ENCODE measurements at places on chromosomes 13 and 19.

DNA sequence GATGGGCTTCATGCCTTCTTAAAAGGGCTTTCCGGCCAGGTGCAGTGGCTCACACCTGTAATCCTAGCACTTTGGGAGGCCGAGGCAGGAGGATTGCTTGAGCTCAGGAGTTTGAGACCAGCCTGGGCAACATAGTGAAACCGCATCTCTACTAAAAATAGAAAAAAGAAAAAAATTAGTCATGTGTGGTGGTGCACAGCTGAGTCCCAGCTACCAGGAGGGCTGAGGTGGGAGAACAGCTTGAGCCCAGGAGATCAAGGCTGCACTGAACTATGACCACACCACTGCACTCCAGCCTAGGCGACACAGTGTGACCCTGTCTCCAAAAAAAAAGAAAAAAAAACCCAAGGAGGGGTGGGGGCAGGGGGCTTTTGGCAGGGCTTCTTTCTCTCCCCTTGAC, 7.2 kb downstream of the CARS2 start:
- DNase-seq, result no peak

DNA sequence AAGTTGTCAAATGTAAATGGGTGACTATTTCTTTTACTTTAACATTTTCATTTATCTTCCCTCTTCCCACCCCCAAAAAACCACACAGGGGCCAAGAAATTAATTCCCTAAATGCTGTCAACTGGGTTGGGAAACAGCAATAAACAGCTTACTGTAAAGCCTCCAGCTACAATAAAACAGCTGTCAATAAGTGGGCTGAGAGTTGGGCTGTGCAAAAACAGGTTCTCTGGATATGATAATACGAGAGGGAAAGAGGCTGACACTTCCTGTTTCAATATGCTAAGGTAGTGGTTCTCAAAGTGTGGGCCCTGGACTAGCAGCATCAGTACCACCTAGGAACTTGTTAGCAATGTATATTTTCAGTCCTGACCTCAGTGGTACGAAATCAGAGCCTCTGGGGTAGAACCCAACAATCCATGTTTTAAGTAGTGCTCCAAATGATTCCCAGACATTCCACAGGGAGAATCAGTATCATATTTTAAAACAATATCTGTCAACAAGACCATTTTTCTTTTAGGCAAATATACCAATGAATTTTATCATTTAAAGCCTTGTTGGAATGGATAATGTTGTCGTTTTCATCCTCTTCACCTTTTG, 8.4 kb downstream of the PCDH9 start:
- DNase-seq, result no peak

GRCh38 chr13:112587764-112588489, at the start of gene TUBGCP3:
Gene TUBGCP3 (minus strand): TSS chr13:112588153. CDS start chr13:112587980, 173 bp downstream.
- peak; percentile 75 for DNase-seq

DNA sequence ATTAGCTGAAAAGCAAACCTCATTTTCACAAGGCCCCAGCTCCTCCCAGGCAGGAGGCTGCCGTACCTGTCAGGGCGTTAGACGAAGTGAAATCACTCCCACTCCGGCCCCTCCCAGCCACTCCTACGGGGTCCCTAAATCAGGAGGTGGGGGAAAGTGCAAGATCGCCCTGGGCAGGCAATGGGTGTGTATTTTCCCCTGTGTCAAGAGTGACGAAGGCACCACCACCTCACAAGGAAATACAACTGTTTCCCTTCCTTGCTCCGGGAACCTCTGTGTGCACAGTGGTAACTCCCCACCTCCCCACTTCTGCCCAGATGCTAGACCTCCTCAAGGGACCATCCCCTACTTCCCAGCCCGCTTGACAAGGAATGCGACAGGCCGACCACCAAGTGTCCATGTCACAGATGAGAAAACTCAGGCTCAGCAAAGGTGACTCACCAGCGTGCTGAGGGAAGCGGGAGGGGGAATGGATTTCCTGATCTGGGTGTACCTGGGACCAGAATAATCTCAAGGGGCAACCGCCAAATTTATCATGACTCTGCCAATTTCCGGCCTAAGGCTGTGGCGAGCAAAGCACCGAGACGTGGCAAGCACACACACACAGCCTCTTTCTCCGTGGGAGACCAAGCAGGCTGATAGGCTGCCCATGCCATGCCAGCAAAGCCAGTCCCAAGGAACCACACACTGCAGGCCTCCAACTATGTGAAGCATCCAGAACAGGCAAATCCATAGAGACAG, 7.3 kb downstream of the PPP6R1 start:
- no peak for DNase-seq

DNA sequence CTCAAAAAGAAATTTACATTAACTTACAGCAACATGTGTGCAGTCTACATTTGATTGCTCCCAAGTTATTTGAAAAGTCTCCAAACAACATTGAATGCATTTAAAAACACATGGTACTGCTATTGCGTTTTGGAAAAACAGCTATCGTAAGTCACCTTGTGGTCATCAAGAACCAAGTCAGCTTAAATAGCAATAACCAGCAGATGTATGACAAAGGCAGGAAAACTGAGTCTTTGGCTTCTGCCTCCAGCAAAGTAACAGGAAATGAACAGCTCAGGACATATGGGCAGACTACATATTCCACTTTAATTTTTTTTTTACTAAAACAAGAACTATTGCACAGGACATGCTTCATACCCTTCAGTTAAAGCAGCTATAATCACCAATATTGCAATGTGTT, 580.6 kb upstream of the SPRY2 start:
- no peak for DNase-seq

DNA sequence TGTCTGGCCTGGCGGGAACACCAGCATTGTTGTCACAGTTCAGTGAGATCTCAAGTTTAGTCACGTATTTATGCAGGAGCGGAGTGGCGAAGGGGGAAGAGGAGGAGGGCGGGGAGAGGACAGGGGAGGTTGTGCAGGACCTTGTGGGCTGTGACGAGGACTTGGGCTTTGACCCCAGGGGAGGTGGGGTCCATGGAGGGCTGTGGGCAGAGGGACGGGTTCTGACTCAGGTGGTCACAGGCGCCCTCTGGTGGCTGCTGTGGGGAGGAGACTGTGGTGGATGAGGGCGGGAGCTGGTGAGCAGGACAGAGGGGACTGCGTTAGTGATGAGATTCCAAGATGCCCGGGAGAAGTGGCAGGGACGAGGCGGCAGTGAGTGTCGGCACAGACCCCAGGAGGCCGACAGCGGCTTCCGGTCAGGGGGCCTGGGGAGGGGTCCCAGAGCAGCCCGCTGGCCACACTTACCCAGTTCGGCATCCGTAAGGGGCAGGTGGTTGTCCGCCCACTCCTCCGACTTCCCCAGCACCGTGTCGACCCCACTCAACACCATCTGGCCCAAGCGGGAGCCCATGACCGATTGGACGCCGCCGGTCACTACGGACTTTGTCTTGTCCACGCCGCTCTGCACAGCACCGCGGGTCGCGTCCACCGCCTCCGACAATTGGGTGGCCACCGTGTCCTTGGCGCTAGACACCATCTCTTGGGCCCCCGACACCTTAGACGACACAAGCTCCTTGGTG, 15.7 kb downstream of the PLIN3 start:
- peak; percentile 56 for DNase-seq

DNA sequence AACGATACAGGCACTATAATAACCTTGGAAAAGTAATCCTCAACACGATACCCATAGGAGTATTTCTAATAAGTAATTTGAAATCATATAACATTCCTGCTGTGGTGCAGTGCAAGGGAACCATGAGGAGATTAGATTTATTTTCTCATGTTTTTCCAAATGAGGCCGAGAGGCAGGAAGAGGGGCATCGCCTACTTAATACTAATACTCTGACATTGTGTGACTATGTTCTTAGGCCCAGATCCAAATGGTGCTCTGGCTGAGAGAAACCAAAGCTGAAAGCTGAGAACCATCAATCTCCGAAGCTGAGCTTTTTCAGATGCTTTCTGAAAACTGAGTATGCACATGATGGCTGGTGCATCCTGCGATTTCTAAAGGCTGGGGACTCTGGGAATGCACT, 248.0 kb upstream of the MAB21L1 start:
- no peak for DNase-seq

GRCh38 chr13:26895081-26895807, 134.7 kb upstream of the GPR12 start:
- no peak for DNase-seq

GRCh38 chr19:12692960-12693359, 3.5 kb downstream of the FBXW9 start:
- no peak for DNase-seq

DNA sequence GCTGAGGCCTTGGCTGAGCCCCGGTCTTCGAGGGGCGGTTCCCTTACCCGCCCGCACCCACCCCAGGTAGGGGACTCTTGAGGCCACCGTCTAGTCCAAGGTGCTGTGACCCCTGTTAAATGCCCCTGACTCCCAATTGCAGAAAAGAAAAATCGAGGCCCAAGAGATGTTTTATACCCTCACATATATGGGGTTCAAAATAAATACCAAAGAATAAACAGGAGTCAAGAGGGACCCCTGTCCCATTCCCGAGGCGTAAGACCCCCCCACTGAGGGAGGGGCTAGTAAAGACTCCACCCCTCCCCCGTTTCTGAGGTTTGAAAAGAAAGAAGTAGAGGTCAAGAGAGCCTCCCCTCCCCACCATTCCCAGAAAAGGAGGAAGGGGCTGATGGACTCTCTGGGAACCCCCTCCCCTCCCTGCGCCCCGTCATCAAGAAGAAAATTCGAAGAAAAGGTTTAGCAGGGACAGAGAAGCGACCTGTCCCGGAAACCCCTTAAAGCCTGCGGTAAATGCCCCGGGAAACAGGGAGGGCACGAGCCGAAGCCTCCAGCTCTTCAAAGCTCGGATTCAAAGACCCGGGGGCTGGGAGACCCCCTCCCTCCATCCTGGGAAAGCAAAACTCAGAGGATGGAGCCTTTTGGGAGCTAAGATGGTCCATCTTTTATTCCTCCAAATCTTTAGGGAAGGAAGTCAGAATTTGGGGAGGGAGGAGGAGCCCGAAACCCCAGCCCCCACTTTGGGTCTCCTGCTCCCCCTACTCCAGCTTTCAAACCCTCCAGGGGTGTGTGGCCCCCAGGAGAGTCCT, 755 bp upstream of the RAB3A start:
- DNase-seq, result no peak

GRCh38 chr19:57165846-57166245, 1.4 kb downstream of the DUXA start:
- DNase-seq, result no peak

DNA sequence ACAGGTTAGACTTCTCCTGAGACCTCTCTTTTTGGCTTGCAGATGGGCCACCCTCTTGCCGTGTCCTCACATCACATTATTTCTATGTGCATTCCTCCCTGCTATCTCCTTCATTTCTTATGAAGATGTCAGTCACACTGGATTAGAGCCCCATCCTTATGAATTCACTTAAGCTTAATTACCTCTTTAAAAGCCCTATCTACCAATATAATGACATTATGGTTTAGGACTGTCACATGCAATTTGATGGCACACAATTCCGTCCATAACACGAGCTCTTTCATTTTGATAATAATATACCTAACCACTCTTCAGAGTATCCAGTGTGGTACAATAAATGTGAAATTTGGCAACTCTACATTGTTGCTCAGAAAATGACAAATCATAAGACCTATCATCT, 1037.3 kb downstream of the DIAPH3 start:
- DNase-seq, result no peak

- no peak for DNase-seq
Measured at GRCh38 chr13:50950849-50951248, 41.3 kb downstream of the RNASEH2B start.

DNA sequence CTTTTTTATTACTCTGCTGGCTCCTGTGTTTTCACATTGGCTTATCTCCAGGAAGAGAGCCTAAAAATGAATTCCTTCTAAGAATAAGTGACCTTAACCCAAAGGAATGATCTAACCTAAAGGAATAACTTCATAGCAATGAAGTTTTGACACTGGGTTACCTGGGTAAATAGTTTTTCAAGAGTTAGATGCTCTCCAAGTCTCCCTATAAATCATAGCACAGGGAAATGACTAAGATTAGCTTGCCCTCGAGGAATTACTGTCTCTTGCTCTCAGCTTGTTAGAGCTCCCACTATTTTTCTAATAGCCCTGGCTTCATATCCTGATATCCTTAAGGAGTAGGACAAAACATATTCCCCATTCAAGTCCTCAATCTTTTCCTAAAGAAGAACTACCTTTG, 66.3 kb downstream of the SPRY2 start:
- no peak for DNase-seq

GRCh38 chr13:113876346-113877148, 12.7 kb upstream of the GAS6 start:
- no peak for DNase-seq

DNA sequence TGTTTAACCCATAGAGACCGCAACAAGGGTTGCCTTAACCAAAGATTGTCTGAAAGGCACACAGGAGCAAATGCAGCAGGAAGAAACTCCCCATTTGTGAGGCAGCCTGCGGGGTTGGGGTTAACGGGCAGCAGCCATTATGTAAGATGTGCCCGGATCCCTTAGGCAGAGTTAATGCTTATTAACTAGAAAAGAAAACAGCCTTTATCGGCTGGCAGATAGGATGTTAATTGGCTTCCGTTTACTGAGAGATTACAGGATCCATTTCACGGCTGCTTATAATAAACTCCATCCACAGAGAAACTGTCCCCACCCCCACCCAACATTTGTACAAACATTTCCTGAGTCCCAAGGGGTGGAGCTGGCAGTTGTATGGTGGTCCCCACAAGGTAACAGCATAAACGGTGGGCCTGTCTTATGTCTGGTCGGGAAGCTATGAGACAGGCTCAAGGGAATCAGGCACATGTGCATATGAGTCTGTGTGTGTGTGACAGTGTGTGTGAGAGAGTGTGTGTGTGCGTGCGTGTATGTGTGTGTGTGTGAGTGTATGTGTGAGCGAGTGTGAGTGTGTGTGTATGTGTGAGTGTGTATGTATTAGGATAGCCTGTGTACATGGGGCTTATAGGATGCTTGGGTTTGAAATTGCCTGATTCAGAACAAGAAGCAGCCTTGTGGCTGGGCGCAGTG, 10.5 kb downstream of the SLC25A42 start:
- DNase-seq, result no peak

GRCh38 chr13:110251193-110251819, 55.7 kb downstream of the COL4A1 start:
- DNase-seq, result no peak

GRCh38 chr13:43664700-43665191, 122.0 kb downstream of the ENOX1 start:
- DNase-seq, result no peak

GRCh38 chr19:10431943-10432735, 11.8 kb downstream of the PDE4A start:
- DNase-seq, result no peak

GRCh38 chr19:12985049-12985776, 10.1 kb upstream of the NFIX start:
- DNase-seq, result peak; percentile 75

DNA sequence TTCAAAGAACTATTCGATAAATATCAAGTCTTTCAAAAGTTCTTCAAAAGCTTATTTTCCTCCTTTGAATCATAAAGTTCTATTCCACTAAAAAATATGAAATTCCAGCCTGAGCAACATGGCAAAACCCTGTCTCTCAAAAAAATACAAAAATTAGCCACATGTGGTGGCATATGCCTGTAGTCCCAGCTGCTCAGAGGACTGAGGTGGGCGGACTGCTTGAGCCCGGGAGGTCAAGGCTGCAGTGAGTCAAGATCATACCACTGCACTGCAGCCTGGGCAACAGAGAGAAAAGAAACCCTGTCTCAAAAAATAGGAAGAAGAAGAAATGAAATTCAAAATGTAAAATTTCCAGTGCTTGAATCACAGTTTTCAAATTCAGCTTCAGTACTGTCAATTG, 24.6 kb downstream of the CAB39L start:
- DNase-seq, result no peak

Data from caudate nucleus (tissue), 63 donors.